Uterus (tissue), 4 donors: ENCODE measurements at places on chromosomes 7 and 10. TPM values are rescaled to one million over a fixed set of nuclear protein-coding genes. Genes with fewer than 3 reads are reported as not detected.

DNA sequence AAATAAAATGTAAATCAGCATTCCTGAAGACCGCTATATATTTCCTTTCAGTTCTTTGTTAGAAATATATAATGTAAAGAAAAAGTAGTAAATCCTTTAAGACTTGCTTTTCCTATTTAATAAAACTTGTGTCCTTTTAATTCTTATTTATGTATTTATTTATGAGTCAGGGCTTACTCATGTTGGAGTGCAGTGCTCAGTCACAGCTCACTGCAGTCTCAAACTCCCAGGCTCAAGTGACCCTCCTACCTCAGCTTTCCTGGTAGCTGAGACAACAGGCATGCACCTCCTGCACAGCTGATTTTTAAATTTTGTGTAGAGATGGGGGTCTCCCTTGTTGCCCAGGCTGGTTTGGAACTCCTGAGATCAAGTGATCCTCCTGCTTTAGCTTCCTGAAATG is 724.5 kb downstream of the ANKRD7 start:
- no peak for DNase-seq

DNA sequence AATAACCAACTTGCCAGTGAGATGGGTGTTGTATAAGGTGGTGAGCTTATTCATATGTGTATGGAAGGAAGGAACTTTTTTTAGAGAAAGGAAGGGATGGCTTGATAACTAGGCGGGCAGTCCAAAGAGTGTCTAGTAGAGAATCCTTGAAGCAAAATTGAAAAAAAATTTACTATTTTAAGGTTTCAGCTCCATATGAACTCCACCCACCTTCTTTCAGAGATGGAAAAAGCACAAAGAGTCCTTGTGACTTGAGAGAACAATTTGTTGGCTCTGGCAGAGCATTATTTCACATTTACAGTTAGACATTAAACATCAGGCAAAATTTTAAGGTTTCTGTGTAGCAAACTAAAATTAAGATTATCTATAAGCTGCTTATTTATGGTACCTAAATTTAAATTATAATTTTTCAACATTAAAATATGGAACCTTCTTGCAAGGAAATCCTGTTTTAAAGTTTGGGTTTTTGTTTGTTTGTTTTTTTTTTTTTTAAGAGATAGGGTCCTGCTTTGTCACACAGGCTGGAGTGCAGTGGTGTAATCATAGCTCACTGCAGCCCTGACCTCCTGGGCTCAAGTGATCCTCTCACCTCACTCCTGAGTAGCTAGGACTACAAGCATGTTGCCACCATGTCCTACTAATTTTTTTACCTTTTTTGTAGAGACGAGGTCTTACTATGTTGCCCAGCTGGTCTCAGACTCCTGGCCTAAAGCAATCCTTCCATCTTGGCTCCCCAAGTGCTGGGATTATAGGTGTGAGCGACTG is 12.2 kb downstream of the PTPN12 start:
- DNase-seq = no peak

TRIM50 gene
- not detected for total RNA-seq

TMEM139 gene
- total RNA-seq = not detected
